ENCODE measurements at places on chromosomes 13 and 19. TPM values are rescaled to one million over a fixed set of nuclear protein-coding genes. Genes with fewer than 3 reads are reported as not detected.
A peak's percentile ranks its signal among the peaks of the same experiment; 100 is the strongest.

- no peak for DNase-seq
These were observed 56.0 kb downstream of the F2RL3 start for GRCh38 chr19:16944626-16945363.

DNA sequence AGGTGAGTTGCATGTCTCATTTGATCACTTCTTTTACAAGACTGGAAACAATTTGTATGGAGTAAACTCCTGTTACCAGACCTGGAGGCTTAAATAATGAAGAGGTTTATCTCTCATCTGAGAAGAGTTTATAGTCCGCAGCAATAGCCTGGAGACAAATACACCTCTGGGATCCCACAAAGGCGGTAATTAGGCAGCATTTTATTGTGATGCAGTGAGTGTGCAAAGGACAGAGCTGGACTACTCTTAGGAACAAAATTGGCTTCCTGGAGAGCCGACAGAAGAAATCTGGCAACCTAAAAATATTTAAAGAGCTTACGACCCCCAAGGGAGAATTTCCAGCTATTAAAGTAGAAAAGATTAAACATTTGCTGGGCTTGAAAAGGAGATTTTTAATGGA is 11.8 kb upstream of the KATNAL1 start:
- no peak for DNase-seq

MBD3L2 gene
- total RNA-seq: not detected

GRCh38 chr19:43353606-43354304 is at the start of gene CD177:
Gene CD177 (plus strand): TSS chr19:43353686. CDS start chr19:43353715, 29 bp downstream.
- no peak for DNase-seq

CDK8 gene
- 20.6 TPM for total RNA-seq

- no peak for DNase-seq
These were observed 11.3 kb downstream of the SH3GL1 start for GRCh38 chr19:4389064-4389375.

- peak; percentile 55 for DNase-seq
These were observed 24.7 kb upstream of the GPR183 start for GRCh38 chr13:99331881-99332293.

GRCh38 chr13:68927387-68928026 is 1180.1 kb upstream of the ATXN8OS start:
- DNase-seq: peak; percentile 62

DAND5 gene
- not detected for total RNA-seq

GRCh38 chr13:90534617-90535370 is 812.7 kb upstream of the MIR17HG start:
- no peak for DNase-seq

SYDE1 gene
- total RNA-seq: 22.6 TPM

- DNase-seq: no peak
These were observed 32.6 kb upstream of the ZSCAN5A start for GRCh38 chr19:56347163-56347778.

- no peak for DNase-seq
These were observed 109.7 kb downstream of the PAN3 start for GRCh38 chr13:28248080-28248479.

GRCh38 chr13:36069881-36070366 is 61.3 kb downstream of the DCLK1 start:
- DNase-seq: no peak

DNA sequence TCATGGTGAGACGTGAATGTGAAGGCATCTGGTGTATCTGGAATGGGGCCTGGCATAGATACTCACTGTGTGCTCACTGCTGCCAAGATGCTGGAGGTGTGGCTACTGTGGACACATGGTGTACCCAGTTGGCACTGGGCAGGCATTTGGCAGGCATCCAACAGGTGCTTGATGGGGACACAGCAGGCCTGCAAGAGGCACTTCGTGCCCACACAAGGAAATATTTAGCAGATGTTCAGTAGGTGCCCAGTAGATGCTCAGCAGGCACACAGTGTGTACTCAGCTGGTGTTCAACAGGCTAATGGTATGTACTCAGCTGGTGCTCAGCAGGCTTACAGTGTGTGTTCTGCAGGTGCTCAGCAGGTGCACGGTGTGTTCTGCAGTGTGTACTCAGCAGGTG is 14.2 kb downstream of the CRTC1 start:
- peak; percentile 54 for DNase-seq

- peak; percentile 37 for DNase-seq
These were observed 120.5 kb downstream of the SLC7A1 start for GRCh38 chr13:29474991-29475390.

- no peak for DNase-seq
These were observed 482.6 kb downstream of the RFC3 start for GRCh38 chr13:34300559-34300958.

ANKLE1 gene
- 1.0 TPM for total RNA-seq

DNA sequence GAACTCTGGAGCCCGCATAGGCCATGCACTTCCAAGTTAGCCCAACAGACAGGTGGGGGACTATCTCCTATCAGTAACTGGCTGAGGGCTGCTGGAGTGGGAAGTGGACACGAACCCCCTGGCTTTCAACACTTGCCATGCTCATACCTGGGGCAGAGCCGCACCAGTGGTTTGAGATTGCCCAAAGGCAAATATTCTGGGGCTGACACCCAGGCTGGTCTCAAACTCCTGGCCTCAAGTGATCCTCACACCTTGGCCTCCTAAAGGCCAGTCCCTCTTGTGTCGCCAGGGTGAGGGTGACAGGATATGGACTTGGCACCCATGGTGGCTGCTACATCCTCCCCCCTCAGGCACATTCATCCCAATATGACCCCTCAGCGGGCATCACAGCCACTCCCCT is 13.1 kb downstream of the NFKBID start:
- DNase-seq: no peak

AKT2 gene
- total RNA-seq: 111 TPM

MCF2L gene
- total RNA-seq: not detected

DNA sequence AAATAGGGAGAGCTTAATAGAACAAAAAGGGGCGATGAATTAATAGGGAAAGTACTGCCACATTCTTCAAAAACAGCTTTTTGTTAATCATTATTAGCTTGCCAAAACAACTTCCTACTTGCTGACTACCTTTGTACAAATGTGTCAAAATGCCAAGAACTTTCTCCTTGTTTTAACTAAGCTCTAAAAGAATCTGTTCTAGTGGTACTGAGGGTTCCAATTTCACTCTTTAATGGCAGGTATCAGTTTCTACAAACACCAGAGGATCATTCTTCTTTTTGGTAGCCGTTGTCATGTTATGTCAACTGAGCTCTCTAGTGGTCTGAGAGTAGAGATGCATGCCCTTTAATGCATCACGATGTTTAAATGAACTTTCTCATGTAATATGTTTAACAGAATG is 29.4 kb upstream of the FBXL3 start:
- DNase-seq: no peak

DNA sequence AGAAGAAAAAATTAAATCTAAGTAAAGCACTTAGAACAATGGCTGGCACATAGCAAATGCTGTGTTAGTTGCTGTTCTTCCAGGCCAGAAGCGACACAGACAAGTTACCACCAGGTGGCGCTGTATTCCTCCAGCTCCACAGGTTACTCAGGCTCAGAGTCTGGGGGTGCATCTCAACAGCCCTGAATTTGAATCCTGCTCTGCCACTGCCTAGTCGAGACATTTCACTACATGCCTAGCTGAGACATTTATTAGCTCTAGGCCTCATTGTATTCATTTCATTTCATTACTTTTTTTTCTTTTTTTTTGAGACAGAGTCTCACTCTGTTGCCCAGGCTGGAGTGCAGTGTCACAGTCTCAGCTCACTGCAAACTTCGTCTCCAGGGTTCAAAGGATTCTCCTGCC is 16.4 kb upstream of the CYP2B6 start:
- peak; percentile 78 for DNase-seq

DNA sequence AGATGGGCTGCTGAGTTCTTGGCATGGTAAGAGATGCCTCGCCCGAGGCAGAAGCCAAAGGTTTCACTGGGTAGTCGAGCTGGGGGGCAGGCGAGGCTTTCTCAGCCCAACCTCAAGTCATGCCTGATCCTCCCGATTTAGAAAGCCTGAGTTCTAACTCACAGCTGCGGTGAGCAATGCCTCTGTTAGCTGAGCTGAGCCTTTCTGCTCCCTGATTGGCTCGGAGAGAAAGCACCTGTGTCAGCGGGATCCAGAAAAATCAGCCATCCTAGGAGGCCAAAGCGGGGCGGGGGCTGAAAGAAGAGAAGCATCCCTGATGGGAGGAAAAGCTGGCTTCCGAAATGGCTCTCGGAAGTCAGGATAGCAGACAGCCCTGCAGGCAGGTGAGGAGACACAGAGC is 44.7 kb downstream of the CACNA1A start:
- no peak for DNase-seq

GRCh38 chr13:28705461-28706083 is 13.2 kb downstream of the SLC46A3 start:
- no peak for DNase-seq

- DNase-seq: no peak
These were observed 2868.3 kb upstream of the PCDH20 start for GRCh38 chr13:64283926-64284325.

- no peak for DNase-seq
These were observed 915.3 kb downstream of the UQCRFS1 start for GRCh38 chr19:28297586-28298157.

DNA sequence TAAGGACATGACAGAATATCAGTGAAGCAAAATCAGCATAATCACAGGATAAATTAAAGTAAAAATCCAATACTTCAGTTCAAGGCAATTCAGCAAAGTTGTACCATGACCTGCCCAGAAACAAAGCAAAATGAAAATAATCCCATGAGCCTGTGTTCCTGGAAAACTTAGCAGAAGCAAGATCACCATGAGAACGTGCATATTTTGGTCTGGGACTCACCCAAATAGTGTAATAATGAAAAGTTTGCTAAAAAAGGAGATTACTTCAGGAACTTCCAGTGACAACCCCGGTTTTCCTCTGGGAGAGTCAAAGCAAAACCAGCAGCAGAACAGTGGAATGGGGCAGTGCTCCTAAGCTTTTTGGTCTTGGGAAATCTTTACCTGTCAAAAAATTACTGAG is 14.9 kb upstream of the RPL21 start:
- DNase-seq: no peak

DNA sequence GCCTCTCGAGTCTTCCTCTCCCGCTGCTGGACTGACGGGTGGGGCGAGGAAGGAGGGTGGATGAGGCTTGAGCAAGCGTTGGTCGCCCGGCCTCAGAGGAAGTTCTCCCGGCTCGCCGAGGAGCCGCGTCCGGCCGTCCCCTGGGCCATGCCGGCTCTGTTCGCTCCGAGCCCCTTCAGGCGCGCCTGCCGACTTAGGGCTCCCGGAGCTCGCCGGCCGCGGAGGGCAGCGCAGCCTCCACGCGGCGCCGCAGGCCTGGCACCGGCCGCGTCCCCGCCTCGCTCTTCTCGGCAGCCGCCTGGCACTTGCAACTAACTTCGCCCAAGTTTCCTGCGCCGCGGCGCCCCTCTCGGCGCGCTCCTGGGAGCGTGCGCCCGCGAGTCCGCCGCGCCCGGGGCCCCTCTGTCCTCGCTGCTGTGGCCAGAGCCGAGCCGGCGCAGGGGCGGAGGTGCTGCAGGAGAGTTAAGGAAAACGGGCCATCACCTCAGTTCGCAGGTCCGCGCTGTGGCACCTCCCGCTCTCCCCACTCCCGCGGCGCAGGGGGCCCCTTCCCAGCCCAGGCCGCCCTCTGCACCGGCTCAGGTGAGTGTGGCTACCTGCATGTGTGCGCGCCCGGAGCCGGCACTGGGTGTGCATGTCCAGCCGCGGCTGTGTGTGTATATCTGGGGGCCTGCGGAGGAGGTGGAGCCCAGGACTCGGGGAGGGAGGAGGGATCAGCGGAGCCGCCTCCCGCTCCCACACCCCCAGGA is 641 bp upstream of the SOX21 start:
- peak; percentile 9 for DNase-seq

GRCh38 chr13:29005763-29006120 is 185.6 kb downstream of the MTUS2 start:
- no peak for DNase-seq

DNA sequence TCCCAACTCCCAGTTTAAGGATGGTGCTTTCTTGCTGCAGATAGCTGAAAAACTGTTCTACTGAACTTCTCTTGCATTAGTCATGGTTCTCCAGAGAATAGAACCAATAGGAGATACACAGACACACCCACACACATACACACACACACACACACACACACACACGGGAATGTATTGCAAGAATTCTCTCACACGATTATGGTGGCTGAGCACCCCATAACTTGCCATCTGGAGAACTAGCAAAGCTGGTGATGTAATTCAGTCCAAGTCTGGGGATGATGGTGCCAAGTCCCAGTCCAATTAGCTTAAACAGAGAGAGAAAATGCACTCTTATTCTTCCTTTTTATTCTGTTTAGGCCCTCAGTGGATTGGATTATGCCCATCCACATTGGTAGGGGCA is 643.9 kb downstream of the DIAPH3 start:
- no peak for DNase-seq

WDR87 gene
- total RNA-seq: not detected

DNA sequence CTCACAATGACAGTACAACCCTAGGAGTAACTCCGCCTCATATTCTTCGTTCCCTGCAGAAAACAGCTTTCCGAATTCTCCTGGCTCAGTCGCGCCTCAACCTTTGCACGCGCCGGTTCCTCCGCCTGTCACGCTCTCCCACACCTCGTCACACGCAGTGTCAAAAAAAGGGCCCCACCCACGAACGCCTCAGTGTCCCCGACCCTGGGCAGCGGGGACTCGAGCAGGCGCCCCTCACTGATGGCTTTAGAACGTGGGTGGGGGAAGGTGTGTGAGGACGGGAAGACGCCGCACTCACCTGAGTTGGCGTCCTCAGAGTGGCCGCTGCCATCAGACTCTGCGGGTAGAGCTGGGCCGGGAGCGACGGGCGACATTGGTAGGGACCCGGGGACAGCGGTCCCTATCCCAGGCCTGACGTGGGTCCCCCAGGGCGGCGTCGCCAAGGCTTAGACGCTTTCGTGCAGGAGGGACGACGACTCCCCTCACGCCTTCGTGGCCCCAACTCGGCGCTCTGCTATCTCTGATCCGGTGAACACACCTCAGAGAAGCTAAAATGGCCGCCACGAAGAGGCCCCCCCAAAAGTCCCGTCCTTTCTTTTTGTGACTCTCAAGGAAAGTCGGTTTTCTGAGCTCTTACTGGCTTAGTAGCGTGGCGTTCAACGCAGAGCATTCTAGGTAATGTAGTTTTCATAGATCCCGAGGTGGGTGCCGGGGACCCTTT is at the start of gene ZNF154:
ZNF154 (minus strand) TSS at position 564 of the 721 bp plus-strand sequence; CDS start at position 331, 233 bp downstream.
- DNase-seq: no peak

DNA sequence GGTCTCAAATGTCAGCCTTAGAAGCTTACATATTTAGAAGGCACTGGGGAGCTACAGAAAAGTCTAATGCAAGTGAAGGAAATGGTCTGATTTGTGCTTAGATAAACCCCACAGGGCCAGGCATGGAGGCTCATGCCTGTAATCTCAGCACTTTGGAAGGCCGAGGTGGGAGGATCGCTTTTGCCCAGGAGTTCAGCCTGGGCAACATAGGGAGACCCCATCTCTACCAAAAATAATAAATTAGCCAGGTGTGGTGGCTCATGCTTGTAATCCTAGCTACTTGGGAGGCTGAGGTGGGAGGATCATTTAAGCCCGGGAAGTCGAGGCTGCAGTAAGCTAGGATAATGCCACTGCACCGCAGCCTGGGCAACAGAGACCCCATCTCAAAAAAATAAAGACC is 2.7 kb upstream of the DLL3 start:
- DNase-seq: no peak

ZNF723 gene
- total RNA-seq: not detected
